ENCODE measurements at places on chromosomes 4 and X. TPM values are rescaled to one million over a fixed set of nuclear protein-coding genes. Genes with fewer than 3 reads are reported as not detected.

GRCh38 chr4:24645765-24646550, 61.6 kb upstream of the DHX15 start:
- DNase-seq = no peak

DNA sequence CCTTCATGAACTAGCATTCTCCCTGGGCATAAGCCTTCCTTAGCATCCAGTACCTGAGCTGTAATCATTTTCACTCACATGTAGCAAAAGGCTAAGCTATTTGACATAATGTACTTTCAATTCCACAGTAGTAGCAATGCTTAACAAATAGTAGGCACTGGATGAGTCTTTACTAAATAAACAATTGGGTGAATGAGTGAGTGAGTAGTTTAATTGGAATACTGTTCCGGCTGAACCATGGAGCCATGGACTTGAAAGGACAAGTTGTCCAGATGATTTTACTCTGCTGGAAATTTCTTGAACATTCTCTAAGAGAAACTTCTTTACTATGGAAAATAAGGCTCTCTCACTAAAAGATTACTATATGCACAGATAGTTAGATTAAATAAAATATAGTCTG, 159.3 kb downstream of the FAM47B start:
- DNase-seq = no peak

Gene SULT1E1
- 4.8 TPM for total RNA-seq

DNA sequence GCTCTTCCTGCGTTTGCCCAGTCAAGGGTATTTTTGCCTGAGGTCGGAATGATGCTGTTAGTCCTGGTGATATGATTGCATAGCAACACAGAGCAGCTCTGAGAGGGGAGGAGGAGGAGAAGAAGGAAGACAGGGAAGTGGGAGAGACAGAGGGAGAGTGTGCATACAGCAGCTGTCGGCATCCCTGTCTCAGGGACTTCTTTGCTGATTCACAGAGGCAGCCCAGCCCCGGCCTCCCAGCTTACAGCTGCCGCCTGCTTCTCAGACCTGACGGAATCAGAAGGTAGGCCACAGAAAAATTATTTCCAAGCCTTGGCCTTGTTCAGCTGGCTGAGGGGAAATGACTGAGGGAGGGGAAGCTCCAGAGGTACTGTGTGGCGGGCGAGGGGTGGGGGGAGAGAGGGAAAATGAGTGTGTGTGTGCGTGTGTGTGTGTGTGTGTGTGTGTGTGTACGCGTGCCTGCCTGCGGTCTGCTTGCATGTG, 319 bp downstream of the DRP2 start:
- DNase-seq = no peak

DNA sequence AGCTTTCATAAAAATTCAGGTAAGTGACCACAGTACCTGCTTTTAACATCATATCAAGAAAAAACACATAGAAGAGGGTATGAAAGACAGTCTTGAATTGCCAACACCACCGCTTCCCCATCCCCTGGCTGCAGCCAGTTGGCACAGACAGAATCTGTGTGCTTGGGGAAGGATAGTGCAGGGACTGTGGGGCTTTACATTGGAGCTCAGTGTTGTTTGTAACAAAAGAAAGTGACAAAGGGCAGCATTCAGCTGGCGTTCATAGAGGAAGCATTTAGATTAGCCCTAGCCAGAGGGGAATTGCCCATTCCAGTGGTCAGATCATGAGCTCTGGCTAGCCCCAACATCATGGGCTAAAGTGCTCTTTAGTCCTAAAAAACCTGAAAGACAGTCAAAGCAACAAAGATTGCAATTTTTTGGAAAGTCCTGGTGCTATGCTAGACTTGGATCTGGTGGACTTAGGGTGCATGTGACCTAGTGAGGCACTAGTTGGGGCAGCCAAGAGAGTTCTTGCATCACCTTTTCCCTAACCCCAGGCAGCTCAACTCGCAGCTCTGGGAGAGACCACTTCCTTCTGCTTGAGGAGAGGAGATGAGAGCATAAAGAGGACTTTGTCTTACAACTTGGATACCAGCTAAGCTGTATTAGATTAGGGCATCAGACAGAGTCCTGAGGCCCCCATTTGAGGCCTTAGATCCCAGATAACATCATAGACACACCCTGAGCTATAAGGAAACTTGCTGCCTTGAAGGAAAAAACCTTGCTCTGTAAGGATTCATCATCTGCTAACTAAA, 1602.4 kb upstream of the ADGRL3 start:
- peak; percentile 16 for DNase-seq

- no peak for DNase-seq
These were observed 20.8 kb downstream of the CLCN4 start for GRCh38 chrX:10177601-10178000.

DNA sequence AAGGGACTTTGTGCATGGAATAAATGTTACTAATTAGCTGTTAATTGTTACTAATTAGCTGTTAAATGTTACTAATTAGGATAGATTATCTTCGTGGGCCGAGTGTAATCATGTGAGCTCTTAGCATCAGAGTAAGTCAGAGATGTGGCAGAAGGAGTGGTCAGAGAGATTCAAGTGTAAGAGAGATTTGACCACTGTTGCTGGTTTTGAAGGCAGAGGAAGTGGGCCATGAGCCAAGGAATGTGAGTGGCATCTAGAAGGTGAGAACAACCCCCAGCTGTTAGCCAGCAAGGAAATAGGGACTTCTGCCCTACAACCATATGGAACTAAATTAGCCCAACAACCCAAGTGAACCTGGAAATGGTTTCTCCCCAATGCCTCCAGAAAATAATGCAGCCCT, 28.2 kb downstream of the ODAPH start:
- DNase-seq = no peak

Gene KIF4A
- total RNA-seq = 0.50 TPM

- DNase-seq = peak; percentile 99
These were observed 279.3 kb upstream of the DIPK2B start for GRCh38 chrX:45479835-45480422.

Gene TRIM60
- total RNA-seq = not detected

- DNase-seq = no peak
These were observed 280.1 kb upstream of the ZFP42 start for GRCh38 chr4:187715466-187715865.

GRCh38 chr4:26807330-26807729, 53.3 kb upstream of the STIM2 start:
- DNase-seq = no peak

- DNase-seq = no peak
These were observed 56.7 kb downstream of the MID1IP1 start for GRCh38 chrX:38857736-38858523.

Gene SSX2B
- not detected for total RNA-seq

Gene S100P
- total RNA-seq = 0.17 TPM

- DNase-seq = peak; percentile 30
These were observed 187.9 kb downstream of the MAB21L2 start for GRCh38 chr4:150769845-150770244.

Gene UPF3B
- total RNA-seq = 11.9 TPM

- DNase-seq = no peak
These were observed 262.2 kb downstream of the ARHGAP10 start for GRCh38 chr4:147994076-147994475.
